ENCODE measurements at places on chromosomes 11 and 22. TPM values are rescaled to one million over a fixed set of nuclear protein-coding genes. Genes with fewer than 3 reads are reported as not detected.

GRCh38 chr11:131370901-131371790 lies 731 bp downstream of the NTM start:
- H3K27me3 ChIP-seq = peaks cover 2% of the 10 kb centered on the region
- DNase-seq = no peak
- no peaks in the 10 kb centered on the region for H3K4me1 ChIP-seq
- no peak overlapping the region for H3K27ac ChIP-seq
- no peak overlapping the region for H3K4me3 ChIP-seq

RIMBP3B gene
- total RNA-seq = 0.05 TPM

DNAJB7 gene
- total RNA-seq = not detected

DNA sequence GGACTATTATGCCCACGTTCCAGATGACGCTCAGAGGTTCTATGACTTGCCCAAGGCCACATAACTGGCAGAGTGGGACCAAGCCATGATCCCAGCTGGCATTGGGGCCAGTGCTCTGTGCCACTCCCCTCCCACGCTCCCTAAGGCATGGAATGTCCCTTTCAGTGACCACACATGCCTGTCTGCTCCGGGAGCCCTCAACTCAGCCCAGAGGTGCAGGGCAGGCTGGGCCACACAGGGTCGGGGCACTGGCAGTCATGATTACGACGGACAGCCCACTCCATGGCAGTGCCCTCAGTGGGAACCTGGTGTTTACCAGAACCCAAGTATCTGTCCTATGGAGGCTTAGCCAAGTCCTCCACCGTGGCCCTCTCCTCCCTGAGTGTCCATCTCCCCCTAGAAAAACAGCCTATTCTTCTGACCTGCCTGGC lies 10.0 kb downstream of the RHBDD3 start:
- no peaks in the 10 kb centered on the region for H3K36me3 ChIP-seq
- H3K4me3 ChIP-seq = no peak overlapping the region
- no peak for DNase-seq
- H3K27me3 ChIP-seq = no peaks in the 10 kb centered on the region

BDNF gene
- not detected for total RNA-seq

APOBEC3B gene
- total RNA-seq = 32.8 TPM

Measured in activated CD8-positive, alpha-beta memory T cell treated with anti-CD3 and anti-CD28 coated beads, Interleukin-2, amount 10 ng/mL, durations not matched to agents 7 days and 5 days (primary cell).